ENCODE measurements at places on chromosomes 12 and 14.

- no peak for DNase-seq
Measured at GRCh38 chr14:31529053-31529452, 32.2 kb upstream of the NUBPL start.

DNA sequence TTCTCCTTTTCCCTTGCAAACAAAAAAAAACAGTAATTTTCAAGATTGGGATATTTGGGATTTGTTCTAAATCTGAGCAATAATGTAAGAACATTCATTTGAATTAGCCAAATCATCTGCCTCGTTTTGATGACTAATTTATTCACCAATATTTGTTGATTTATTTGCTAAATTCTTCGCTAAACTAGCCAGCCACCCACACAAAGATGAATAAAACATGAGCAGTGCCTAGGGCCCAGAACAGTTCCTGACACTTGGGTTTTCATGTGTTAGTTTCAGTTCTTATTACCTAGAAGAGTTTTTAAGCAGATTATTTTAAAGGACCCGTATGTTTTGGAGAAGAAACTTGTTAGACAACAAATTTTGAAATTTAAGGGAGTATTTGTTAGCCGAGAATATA, 1.4 kb downstream of the ETNK1 start:
- DNase-seq: no peak

GRCh38 chr12:82660541-82661325, 26.0 kb upstream of the TMTC2 start:
- no peak for DNase-seq

DNA sequence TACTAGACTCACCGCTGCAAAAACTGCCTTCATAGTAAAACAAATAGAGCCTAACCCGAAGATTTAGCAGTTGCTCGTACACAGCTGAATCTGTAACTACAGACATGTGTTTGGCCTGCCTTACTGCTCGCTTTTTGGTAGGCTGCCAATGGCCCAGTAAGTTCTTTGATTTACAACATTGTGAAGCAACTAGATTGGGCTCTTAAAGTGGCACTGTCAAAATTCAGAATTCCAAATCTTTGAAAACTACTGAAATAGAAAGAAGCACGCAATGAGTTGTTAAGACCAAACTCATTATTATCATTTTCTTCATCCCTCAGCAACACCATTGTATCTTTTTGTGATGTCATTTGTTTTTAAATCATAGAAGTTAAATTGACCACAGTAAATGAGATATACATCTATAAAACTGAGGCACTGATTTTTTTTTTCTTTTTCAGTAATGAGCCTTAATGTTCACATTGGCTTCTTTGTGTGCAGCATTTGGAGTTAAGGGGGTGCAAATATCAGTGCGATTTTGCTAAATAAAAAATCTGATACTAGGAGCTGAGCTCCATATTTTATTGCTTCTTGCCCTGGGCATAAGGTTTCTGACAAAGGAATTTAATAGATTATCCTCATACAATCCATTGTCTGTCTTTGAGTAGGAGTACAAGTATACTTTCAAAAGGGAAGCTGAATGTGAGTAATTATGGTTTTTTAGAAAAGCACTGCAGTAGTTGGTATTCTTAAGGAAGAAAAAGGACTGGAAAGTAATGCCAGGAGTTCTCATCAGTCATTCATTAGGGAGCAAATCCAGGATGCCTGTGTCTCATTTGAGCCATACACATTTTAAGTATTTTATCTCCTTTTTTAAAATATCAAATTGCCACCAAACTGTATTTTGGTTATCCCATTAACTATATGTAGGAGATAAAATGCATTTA, 138.5 kb downstream of the KICS2 start:
- DNase-seq: peak; percentile 62

GRCh38 chr14:76352639-76353281, 23.2 kb upstream of the ESRRB start:
- DNase-seq: peak; percentile 9

DNA sequence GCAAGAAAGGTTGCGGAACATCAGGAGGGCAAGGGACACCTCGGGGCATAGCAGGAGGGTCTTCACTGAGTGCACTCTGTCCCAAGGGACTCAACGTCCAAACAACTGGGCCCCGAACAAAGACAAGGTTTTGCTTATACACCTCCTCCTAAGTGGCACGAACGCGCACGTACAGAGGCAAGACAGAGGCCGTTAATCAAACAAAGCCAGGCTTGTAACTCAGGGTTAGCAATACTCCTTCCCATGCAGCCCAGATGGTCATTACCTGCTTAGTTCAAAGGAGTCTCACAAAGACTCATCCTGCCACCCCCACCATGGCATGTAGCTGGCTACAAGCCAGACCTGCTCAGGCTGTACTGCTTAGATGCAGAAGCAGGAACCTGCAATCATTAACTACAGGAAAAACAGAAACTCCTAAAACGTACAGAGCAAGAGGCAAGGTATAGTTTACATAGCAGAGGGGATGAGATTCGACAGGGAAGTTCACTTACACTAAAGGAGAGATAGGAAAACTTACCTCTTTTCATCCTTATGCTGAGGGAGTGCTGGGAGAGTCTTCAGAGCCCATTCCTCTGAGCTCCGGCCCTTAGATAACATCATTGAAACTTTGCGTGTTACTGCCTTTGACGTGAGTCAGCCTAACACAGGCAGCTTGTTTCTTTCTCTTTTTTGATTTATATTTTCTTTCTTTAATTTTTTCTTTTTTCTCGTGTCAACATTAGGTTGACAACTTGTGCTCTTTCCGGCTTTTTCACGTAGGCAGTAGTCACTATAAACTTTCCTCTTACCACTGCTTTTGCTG, 1319.1 kb downstream of the TMEM121 start:
- no peak for DNase-seq

- no peak for DNase-seq
Measured at GRCh38 chr12:116037941-116038837, 239.3 kb downstream of the MED13L start.

DNA sequence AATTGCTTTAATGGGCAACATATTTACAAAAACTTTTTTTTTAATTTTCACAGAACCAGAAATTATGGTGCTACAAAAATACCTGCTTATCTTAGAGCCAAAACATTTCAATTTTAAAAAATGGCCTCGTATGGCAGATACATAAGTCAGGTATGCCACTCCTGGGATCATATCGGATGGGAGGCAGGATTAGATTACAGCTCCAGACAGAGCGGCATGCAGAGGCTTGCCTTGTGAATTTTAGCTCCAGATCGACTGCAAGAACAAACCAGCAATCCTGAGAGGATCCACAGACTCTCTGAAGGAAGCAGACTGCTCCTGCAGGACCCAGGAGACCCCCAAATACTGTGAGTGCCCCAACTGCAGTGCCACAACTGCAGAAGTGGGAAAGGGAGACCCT, 169.3 kb upstream of the AMIGO2 start:
- no peak for DNase-seq

DNA sequence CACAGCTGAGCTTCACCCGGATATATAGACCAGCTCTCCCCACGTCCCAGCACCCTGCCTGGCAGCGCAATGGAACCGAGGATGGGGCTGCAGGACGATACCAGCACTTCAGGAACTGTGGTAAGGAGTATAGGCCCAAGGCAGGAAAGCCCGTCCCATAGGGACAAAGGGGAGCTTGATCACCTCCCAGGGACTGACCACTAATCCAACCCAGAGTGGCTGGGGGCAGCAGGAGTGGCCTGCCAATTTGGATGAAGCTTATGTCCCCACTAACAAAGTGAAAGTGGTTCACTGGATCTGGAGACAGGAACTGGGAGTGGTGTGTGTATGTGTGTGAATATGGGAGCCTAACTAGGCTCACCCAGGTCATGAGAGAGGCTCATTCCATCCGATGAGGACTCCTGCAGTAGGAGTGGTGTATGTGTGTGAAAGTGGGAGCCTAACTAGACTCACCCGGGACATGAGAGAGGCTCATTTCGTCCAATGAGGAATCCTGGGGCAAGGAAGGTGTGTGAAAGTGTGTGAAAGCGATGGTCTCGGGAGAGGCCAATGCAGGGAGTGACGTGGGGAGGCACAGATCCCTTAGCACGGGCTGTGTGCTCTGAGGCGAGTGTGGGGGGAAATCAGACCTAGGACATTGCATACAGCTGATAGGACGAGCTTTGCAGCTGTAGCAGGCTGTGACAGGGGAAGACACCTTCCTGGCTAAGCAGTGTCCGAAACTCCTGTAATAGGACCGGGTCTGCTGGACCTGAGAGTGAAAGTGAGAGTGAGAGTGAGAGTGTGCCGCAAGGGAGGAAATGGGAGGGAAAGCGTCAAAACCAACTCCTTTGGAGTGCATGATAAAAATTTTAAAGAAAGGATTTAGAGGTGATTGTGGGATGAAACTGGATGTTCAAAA, 25.7 kb downstream of the KLRK1 start:
- no peak for DNase-seq

DNA sequence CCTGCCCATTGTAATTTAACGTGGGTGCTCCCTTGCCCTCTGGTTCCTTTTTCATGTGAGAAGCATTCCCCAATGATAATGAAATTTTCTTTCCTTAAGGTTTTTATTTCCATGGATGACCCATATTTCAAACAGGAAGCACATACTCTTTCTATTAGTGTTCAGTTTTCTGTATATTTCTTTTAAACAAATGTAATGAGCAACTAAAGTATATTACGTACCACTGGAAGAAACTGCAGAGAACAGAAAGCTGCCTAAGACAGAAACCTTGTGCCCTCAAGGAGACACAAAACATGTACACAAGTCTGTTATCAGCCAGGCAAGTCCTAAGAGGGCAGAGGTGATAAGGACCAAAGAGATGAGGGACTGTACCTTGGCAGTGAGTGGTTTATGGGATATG, 414.9 kb downstream of the ETNK1 start:
- DNase-seq: no peak

DNA sequence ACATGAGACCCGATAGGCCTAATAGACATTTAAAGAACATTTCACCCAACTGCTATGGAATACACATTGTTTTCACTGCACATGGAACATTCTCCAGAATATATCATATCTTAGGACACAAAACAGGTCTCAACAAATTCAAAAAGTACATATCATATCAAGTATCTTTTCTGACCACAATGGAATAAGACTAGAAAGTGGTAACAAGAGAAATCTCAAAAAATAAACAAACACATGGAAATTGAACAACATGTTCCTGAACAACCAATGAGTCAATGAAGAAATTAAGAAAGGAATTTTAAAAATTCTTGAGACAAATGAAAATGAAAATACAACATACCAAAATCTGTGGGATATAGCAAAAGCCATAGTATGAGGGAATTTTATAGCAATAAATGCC, 208.1 kb downstream of the PTPRO start:
- no peak for DNase-seq

- no peak for DNase-seq
Measured at GRCh38 chr12:65278576-65279368, at the start of gene MSRB3. Gene MSRB3, plus strand, starts transcription at chr12:65278683. Its CDS starts 29,897 bp downstream, at chr12:65308580.

DNA sequence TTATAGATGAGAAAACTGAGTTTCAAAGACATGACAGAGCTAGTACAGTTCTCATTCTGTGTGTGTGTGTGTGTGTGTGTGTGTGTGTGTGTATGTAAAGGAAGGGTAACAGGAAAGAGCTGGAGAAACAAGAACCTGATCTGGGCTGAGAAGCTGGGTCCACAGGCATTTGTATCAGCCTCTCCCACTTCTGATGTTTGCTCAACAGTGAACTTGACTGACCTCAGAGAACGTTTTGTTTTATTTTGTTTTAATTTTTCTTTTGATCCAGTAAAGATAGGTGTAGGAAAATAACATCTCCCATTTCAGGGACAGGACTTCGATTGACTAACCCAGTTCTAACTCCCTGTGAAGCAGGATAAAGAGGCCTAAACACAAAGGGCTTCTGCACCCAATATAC, 85.4 kb downstream of the STXBP6 start:
- no peak for DNase-seq

- DNase-seq: no peak
Measured at GRCh38 chr12:86774841-86775388, 518.7 kb upstream of the MGAT4C start.

GRCh38 chr12:50986966-50987737, 34.8 kb downstream of the HIGD1C start:
- peak; percentile 17 for DNase-seq

GRCh38 chr12:92466391-92467305, 236.1 kb upstream of the PLEKHG7 start:
- no peak for DNase-seq

GRCh38 chr12:20599757-20600156, 95.4 kb upstream of the SLCO1C1 start:
- DNase-seq: no peak

GRCh38 chr14:100862277-100862676, 36.4 kb downstream of the MEG3 start:
- no peak for DNase-seq

- no peak for DNase-seq
Measured at GRCh38 chr12:29698756-29699155, 85.0 kb downstream of the TMTC1 start.

Data from smooth muscle cell of the brain vasculature (primary cell).